ENCODE measurements at places on chromosomes 7 and 10.

DNA sequence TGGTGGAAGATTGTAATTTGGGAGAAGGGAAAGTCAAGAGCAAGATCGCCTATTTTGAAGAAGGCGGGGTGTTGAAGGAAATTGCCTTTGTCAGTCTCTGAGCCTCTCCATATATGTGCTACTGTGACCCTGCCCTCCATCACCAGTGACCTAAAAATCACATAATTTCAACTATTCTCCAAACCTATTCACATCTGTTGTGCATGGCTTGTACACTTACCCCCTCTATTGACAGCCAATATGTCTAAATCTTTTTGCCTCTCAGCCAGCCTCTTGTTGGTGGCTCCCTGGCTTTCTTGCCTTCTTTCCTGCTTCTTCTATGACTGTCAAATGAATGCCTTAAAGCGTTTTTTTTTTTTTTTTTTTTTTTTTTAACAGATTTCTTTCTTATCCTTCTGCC, 295.6 kb downstream of the AUTS2 start:
- H3K4me1 ChIP-seq: no peaks in the 10 kb centered on the region
- no peak for DNase-seq
- no peaks in the 10 kb centered on the region for H3K27me3 ChIP-seq
- no peak overlapping the region for H3K4me3 ChIP-seq
- H3K27ac ChIP-seq: no peak overlapping the region

- no peaks in the 10 kb centered on the region for H3K4me1 ChIP-seq
- no peak overlapping the region for H3K27ac ChIP-seq
- H3K27me3 ChIP-seq: no peaks in the 10 kb centered on the region
- H3K4me3 ChIP-seq: no peak overlapping the region
- no peaks in the 10 kb centered on the region for H3K36me3 ChIP-seq
These were observed 204.8 kb upstream of the MEOX2 start for GRCh38 chr7:15891151-15891881.

DNA sequence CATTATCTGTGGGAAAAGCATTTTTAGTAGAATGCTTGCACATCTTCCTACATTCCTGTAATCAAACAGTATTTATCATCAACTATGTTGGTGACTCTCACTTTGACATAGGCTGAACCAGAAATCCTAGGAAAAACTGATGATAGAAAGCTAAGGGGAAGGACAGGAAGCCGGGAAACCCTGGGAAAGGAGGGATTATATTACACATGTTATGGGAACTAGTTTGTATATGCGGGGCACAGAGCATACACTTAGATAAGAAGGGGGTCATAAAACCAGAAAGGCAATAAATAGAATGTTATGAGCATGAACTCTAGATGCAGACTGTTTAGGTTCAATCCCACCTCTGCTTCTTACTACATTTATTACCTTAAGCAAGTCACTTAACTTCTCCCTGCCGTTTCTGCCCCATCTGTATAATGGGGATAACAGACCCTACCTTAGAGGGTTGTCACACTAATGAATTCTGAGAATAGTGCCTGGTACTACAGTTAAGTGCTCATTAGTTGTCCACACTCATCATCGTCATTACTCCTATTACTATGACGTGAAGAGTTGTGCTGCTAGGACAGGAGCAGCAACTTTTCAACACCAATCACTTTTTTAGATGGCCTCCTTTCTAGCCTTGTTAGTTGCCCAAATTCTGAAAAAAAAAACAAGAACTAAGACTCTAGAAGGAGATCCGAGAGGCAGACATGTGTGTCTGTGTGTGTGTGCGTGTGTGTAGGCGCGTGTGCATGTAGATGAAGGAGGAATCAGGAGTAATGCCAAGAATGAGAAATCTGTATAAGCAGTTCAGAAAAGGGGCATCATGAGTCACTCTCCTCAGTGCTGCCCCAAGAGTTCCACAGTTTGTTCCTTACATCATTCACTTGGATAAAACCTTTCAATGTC, 52.2 kb downstream of the KMT2C start:
- no peak overlapping the region for H3K4me3 ChIP-seq
- H3K36me3 ChIP-seq: no peaks in the 10 kb centered on the region
- peaks cover 12% of the 10 kb centered on the region for H3K4me1 ChIP-seq

DNA sequence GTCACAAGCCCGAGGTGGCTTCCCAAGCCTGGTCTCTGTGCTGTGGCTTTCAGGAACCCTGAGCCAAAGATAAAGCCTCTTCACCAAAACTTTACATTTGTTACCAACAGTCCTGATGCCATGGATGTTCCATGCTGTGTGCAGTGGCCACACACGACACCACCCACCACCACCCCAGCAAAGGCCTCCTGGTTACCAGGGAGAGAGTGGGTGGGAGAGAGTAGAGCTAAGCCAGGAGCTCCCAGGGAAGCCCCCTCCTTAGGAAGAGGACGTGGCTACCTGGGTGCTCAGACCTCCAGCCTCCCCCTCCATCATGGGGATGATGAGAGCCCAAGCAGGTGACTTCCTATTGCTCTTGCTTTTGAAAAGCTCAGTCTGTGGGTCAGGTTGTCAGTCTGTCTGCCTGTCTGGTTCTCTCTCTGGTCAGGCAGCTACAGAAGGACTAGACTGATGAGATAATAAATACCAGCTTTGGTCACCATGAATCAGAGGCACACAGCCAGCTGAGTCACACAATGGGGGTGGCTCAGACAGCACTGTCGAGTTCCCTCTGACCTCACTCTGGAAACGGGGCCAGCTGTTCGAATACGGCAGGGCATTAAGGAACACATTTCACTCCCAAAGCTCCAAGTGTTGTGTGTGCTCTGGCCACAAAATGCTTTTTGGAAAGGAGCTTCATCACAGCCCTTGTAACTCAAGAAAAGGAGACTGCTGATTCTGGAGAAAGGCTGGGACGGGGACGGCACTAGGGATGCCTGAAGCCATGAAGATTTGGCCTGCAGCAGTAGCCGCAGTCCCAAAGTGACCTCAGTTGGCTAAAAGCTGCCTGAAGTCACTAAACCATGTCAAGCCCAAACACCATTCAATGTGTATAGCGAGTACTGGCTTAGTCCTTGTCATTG, 166.0 kb downstream of the FANK1 start:
- H3K27me3 ChIP-seq: peaks cover 5% of the 10 kb centered on the region
- DNase-seq: no peak
- no peaks in the 10 kb centered on the region for H3K36me3 ChIP-seq
- H3K4me1 ChIP-seq: no peaks in the 10 kb centered on the region

DNA sequence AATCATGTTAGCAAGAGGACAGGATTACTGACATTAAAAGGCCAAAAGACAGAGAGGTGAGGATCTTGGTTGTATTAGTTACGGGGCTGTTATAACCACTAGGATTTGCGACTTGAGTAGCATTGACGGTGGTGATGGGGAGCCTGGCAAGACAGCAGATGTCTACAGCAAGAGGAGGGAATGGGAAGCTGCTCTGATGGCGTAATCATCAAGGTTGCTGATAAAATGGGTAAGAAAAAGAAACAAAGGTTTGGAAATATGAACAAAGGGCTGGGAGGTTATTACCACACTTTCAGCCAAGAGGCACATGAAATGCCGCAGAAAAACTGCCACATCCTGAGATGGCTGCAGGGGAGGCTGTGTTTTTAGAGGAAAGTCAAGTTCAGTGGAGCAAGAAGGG, 33.9 kb downstream of the TMEM229A start:
- no peak overlapping the region for H3K4me3 ChIP-seq
- no peaks in the 10 kb centered on the region for H3K4me1 ChIP-seq
- no peak for DNase-seq
- H3K27ac ChIP-seq: no peak overlapping the region
- no peaks in the 10 kb centered on the region for H3K27me3 ChIP-seq
- no peaks in the 10 kb centered on the region for H3K36me3 ChIP-seq

GRCh38 chr7:69217516-69218350, 380.5 kb upstream of the AUTS2 start:
- H3K27ac ChIP-seq: no peak overlapping the region
- H3K27me3 ChIP-seq: no peaks in the 10 kb centered on the region
- no peaks in the 10 kb centered on the region for H3K4me1 ChIP-seq
- no peak for DNase-seq
- no peaks in the 10 kb centered on the region for H3K36me3 ChIP-seq

- peaks cover 12% of the 10 kb centered on the region for H3K27me3 ChIP-seq
- no peak for DNase-seq
- H3K27ac ChIP-seq: no peak overlapping the region
- peaks cover 10% of the 10 kb centered on the region for H3K4me1 ChIP-seq
These were observed 90.9 kb upstream of the SMNDC1 start for GRCh38 chr10:110395350-110396283.

DNA sequence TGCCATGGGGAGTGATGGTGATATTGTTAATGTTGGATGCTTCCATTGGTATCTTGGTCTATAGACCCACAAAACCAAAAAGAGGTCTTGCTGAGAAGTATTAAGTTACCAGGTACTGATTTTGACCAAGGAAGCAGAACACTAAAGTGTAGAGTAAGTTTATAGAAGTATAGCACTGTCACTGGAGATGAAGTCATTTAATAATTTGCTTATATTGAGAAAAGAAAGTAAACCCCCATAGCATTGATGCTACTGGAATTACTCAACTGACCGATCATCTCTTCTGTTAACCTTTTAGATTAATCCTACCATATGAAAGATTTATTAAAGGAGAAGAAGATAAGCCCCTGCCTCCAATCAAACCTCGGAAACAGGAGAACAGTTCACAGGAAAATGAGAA, 183.2 kb downstream of the RTKN2 start:
- no peak for DNase-seq
- no peak overlapping the region for H3K4me3 ChIP-seq
- peak overlapping the region; percentile 95 for H3K27ac ChIP-seq
- no peaks in the 10 kb centered on the region for H3K27me3 ChIP-seq
- H3K4me1 ChIP-seq: peaks cover 32% of the 10 kb centered on the region

DNA sequence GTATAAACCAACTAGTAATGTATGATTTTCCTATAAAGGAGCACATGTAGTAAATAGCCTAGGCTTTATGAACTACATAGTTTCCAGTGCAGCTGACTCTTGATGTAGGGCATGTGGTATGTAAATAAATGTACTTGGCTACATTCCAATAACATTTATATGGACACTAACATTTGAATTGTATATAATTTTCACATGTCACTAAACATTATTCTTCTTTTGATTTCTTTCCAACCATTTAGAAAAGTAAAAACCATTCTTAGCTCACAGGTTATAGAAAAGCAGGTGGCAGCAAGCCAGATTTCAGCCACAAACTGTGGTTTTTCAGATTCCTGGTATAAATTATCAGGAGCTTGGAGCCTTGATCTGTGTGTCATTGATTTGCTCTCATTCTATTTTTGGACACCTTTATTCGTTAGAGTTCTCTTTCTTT, 1182.0 kb downstream of the CNTNAP2 start:
- H3K27ac ChIP-seq: no peak overlapping the region
- no peak overlapping the region for H3K4me3 ChIP-seq
- H3K4me1 ChIP-seq: no peaks in the 10 kb centered on the region
- H3K36me3 ChIP-seq: no peaks in the 10 kb centered on the region

DNA sequence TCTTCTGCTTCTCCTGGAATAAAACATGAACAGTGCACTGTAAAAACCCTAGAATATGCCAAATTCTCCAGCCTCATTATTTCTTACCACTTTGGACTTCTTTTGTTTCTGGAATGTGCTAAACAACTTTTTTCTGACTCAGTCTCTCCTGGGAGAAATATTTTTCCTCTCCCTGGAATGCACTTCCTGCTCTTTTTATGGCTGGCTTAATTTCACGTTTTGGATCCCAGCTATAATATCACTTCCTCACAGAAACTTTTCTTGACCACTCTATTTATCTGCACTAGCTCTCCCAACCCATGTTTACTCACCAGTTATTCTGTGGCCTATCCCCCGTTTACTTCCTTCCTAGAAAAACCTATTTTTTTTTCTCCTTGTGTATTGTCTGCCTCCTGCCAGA, 26.7 kb downstream of the ABCB5 start:
- peaks cover 16% of the 10 kb centered on the region for H3K27me3 ChIP-seq
- H3K27ac ChIP-seq: no peak overlapping the region
- H3K4me3 ChIP-seq: no peak overlapping the region
- no peaks in the 10 kb centered on the region for H3K4me1 ChIP-seq
- no peak for DNase-seq

DNA sequence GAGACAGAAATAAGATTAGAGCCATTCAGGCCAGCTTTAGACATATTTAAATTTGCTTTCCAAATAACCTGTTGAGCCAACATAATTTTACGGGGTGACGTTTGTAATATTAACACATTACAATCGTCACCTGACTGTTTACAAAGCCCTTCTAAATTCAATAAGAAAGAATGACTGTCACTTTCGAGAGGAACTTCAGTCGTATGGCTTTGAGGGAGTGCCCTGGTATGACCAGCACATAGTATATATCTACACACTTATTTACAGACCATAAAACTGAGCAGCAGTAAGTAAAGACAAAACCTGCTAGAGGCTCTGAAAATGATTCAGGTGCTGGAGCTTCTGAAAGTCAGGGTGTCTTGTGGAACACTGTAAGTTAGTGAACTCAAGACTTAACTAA, 62.4 kb downstream of the BLNK start:
- no peak for DNase-seq
- H3K36me3 ChIP-seq: peaks cover 1% of the 10 kb centered on the region
- H3K27me3 ChIP-seq: peaks cover 42% of the 10 kb centered on the region

GRCh38 chr7:36390199-36391090, 783 bp downstream of the ANLN start:
- peak; percentile 49 for DNase-seq
- peak overlapping the region; percentile 86 for H3K4me3 ChIP-seq

DNA sequence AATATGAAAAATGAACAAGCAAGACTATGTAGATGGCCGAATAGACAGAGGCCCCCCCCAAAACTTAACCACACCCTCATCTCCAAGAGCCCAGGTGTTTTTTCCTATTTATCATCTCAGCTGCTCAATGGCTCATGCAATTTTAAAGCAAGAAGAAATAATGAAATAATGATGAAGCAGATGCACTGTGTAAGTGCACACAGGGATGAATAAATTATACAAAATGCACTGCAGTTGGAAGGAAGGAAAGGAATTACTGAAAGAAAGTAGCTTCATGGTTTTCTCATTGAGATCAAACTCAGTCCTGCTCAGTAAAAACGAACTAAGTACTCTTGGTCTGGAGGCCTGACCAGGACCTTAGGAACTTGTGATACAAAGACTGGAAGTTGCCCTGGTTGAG, 810.1 kb downstream of the NRG3 start:
- H3K4me3 ChIP-seq: no peak overlapping the region
- no peaks in the 10 kb centered on the region for H3K27me3 ChIP-seq
- no peaks in the 10 kb centered on the region for H3K4me1 ChIP-seq
- H3K27ac ChIP-seq: no peak overlapping the region

DNA sequence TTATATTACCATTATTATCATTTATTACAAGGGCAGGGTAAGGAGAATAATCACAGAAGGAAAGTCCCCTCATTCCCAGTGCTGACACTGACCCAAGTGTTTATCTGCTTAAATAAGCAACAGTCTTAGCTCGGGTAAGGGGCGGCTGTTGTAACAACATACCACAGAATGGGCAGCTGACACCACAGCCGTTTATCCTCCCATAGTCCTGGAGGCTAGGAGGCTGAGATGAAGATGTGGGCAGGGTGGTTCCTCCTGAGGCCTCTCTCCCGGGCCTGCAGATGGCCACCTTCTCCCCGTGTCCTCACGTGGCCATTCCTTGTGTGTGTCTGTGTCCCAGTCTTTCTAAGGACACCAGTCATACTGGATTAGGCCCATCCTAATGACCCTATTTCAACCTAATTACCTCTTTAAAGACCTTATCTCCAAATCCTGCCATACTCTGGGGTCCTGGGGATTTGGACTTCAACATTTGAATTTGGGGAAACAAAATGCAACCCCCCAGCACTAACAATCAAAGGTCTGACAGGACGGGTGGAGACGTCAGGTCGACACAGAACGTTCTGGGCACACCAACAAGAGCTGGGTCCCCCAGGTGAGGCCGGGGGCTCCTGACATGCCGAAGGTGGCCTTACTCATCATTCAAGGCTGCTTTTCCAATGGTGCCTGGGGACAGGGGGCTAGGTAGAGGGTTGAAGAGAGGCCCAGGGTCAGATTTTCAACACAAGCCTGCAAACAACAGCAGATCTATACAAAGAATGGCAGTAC, 93.5 kb downstream of the TNS3 start:
- H3K27ac ChIP-seq: no peak overlapping the region
- H3K36me3 ChIP-seq: no peaks in the 10 kb centered on the region
- peaks cover 5% of the 10 kb centered on the region for H3K27me3 ChIP-seq
- no peaks in the 10 kb centered on the region for H3K4me1 ChIP-seq
- DNase-seq: no peak
